ENCODE measurements at places on chromosomes 7 and 10.

- DNase-seq: no peak
Measured at GRCh38 chr7:128110641-128111364, 79.6 kb upstream of the LRRC4 start.

- DNase-seq: no peak
Measured at GRCh38 chr7:71871446-71871845, 540.7 kb downstream of the CALN1 start.

GRCh38 chr7:18384491-18385143, 110.9 kb upstream of the HDAC9 start:
- no peak for DNase-seq

- no peak for DNase-seq
Measured at GRCh38 chr10:28343987-28344895, 41.4 kb upstream of the MPP7 start.

GRCh38 chr7:132520591-132521280, 55.5 kb downstream of the PLXNA4 start:
- no peak for DNase-seq

DNA sequence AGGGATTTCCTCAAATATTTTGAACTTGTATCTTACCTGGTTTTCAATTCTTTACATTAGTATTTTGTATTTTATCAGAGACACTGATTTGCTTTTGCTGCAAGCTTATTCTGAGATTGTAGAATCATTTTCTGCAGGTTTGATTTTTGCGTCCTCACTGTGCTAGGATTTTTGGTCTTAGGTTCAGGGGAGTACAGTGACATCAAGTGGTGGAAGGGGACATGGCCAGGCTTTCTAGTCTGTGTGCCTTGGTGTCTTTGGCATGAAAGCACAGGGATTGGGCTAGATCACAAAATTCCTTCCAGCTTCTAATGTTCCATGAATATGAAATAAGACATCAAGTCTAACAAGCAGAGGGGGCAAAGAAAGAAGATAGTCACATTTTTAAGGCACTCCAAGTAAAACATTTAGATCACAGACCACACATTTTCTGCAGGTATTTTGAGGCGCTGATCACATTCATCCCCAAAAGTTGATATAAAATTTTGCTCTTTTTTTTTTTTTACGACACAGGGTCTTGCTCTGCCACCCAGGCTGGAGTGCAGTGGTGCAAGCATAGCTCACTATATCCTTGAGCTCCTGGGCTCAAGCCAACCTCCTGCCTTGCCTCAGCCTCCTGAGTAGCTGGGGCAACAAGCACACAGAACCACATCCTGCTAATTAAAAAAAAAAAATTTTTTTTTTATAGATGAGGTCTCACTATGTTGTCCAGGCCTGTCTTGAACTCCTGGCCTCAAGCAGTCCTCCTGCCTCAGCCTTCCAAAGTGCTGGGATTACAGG, 124.4 kb downstream of the PON1 start:
- DNase-seq: no peak

GRCh38 chr10:74388801-74389200, 237.8 kb downstream of the ADK start:
- no peak for DNase-seq
